ENCODE measurements at places on chromosomes 12 and 14. TPM values are rescaled to one million over a fixed set of nuclear protein-coding genes. Genes with fewer than 3 reads are reported as not detected.

The TMEM119 gene
- total RNA-seq: 13.4 TPM

The TRIM9 gene
- 0.92 TPM for total RNA-seq

The DENR gene
- total RNA-seq: 30.9 TPM

The CSRP2 gene
- total RNA-seq: 23.3 TPM

The DDX24 gene
- 163 TPM for total RNA-seq

DNA sequence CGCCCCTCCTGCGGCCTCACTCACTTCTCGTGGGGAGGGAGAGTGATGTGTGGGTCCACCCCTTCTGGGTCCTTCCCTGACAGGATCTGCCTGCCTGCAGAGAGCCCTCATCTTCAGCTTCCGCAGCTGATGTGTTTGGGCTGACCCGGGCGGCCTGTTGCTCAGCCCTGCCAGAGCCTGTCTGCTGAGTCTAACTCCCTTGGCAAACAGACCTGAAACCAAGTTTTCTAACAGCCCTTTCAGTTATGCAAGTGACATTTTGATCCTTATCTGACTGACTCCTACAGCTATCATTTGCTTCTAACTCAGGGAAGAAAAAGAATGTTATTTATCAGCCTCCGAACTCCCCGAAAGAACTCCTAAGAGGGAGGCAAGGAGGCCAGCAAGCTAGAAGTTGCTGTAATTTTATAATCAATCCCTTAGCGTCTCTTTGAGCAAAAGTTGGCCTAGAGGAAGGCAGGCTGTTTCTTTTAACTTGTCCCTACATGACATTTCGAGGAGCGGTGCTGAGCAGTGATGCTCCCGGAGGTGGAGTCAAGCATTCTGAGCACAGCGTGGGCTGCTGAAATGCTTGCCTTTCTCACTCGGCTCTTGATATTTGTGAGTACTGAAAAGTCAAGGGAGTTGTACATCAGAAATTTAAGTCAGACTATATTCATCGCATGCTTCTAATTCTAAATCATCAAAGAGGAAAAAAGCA is 31.5 kb upstream of the CACNA2D4 start:
- H3K36me3 ChIP-seq: peaks cover 97% of the 10 kb centered on the region
- DNase-seq: no peak
- no peak overlapping the region for H3K4me3 ChIP-seq
- peak overlapping the region; percentile 33 for H3K27ac ChIP-seq
- H3K4me1 ChIP-seq: no peaks in the 10 kb centered on the region

The CD163L1 gene
- 4.5 TPM for total RNA-seq

DNA sequence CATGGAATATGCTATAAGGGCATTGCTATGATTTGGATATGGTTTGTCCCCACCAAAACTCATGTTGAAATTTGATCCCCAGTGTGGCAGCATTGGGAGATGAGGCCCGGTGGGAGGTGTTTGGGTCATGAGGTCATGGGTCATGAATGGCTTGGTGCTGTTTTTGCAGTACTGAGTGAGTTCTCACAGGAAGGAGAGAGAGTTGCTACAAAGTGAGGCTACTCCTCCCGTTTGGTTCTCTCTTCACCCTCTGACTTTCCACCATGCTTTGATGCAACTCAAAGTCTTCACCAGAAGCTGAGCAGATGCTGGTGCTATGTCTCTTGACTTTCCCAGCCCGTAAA is 388.1 kb upstream of the TMPO start:
- no peak overlapping the region for H3K27ac ChIP-seq
- H3K4me1 ChIP-seq: peaks cover 9% of the 10 kb centered on the region

The INSM2 gene
- not detected for total RNA-seq

DNA sequence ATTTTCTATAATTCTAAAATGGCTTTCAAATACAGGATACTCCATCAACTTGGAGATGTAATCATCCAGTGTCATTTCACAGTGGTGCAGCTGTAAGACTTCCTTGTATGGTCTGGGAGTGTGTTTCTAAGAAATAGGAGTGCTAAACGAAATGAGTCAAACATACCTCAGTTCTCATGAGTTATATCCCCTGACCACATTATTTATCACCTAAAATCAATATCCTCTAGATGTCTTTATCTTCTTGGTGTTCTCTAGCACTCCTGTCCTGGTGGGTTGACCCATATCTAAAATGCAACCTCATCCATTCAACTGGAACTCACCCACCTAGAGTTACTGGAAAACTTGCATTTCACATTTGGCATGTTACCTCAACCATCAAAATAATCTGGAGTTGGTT is 33.2 kb downstream of the TMEM30B start:
- H3K36me3 ChIP-seq: no peaks in the 10 kb centered on the region
- no peak for DNase-seq
- no peak overlapping the region for H3K4me3 ChIP-seq
- peaks cover 4% of the 10 kb centered on the region for H3K4me1 ChIP-seq

- peaks cover 35% of the 10 kb centered on the region for H3K4me1 ChIP-seq
- no peak for DNase-seq
- H3K27ac ChIP-seq: peak overlapping the region; percentile 65
Measured at GRCh38 chr12:121465921-121466793, 66.2 kb downstream of the RNF34 start.

The KLRC1 gene
- total RNA-seq: 1.8 TPM

DNA sequence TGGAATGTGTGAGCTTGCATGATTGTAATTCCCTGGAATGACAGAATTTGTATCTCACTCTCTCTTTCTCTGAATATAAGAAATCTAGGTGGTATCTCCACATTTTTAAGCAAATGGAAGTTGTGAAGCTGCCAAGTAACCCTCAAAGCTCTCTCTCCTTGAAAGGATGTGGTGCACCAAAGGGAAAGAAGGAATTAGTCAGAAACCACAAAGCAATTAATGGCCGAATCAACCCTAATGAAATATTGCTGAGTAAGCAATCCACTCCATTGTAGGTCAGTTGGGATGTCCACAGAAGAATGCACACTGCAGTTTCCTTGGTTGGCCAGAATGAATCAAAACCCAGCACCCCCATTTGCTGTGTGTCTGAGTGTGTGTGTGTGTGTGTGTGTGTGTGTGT is 153.5 kb downstream of the KCNA5 start:
- no peak for DNase-seq
- H3K4me1 ChIP-seq: peaks cover 4% of the 10 kb centered on the region
- no peaks in the 10 kb centered on the region for H3K36me3 ChIP-seq
- H3K4me3 ChIP-seq: no peak overlapping the region
- H3K27me3 ChIP-seq: no peaks in the 10 kb centered on the region

Data from lower lobe of right lung (tissue), 2 donors.